Activated CD8-positive, alpha-beta T cell treated with anti-CD3 and anti-CD28 coated beads for 36 hours (primary cell): ENCODE measurements at places on chromosomes 4 and X. TPM values are rescaled to one million over a fixed set of nuclear protein-coding genes. Genes with fewer than 3 reads are reported as not detected.

Gene F8A2
- not detected for total RNA-seq

Gene DGKK
- not detected for total RNA-seq

Gene DCAF4L1
- 0.31 TPM for total RNA-seq

Gene ESX1
- not detected for total RNA-seq

Gene VCX3B
- total RNA-seq: not detected

Gene KIAA1210
- not detected for total RNA-seq

Gene NSG1
- 5.6 TPM for total RNA-seq

Gene MAGEC1
- not detected for total RNA-seq

Gene CT55
- not detected for total RNA-seq

Gene CCDC149
- total RNA-seq: not detected

Gene GJB1
- not detected for total RNA-seq

Gene F9
- not detected for total RNA-seq

Gene AKAP17A
- 82.8 TPM for total RNA-seq

Gene ZBTB33
- 12.4 TPM for total RNA-seq

Gene PAGE5
- total RNA-seq: not detected

Gene BEX2
- total RNA-seq: 13.6 TPM

Gene GPR50
- total RNA-seq: not detected

Gene FDCSP
- total RNA-seq: not detected

Gene EMD
- 96.6 TPM for total RNA-seq

Gene MYL5
- 17.8 TPM for total RNA-seq

Gene P2RY8
- 27.5 TPM for total RNA-seq

Gene ENPP6
- 0.27 TPM for total RNA-seq

Gene PRSS12
- not detected for total RNA-seq

Gene CLDN22
- not detected for total RNA-seq

Gene ODAM
- not detected for total RNA-seq

Gene TASL
- 1.7 TPM for total RNA-seq

Gene CLTRN
- total RNA-seq: 0.38 TPM

Gene CT45A10
- not detected for total RNA-seq

Gene UGT2A1
- not detected for total RNA-seq

Gene GAGE12E
- total RNA-seq: not detected

Gene DMP1
- not detected for total RNA-seq

Gene PHKA1
- total RNA-seq: 6.9 TPM
